ENCODE measurements at places on chromosomes 12 and 14.

GRCh38 chr12:121373755-121374154, 21.5 kb upstream of the ANAPC5 start:
- DNase-seq, result no peak

DNA sequence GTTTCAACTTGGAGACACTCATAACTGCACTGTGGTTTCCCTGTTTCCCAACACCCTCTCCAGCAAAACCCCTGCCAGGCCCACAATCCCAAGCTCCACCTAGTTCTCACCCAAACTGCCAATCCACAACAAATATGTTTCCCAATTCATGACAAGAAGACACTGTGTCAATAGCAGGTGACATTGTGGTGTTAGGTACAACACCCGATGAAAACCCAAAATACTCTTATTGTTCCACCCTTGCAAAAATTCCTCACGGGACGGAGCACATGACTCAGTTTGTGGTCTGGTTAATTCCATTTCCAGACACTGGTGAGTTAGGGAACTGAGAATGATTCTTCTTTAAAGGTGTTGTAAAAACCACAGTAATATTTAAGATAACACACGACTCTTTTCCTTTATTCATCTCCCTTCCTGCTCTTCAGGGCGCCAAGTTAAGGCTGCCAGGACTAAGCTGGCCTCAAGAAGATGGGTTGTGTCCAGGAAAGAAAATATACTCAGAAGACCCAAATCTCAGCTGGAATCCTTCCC, 735.5 kb downstream of the MED13L start:
- no peak for DNase-seq

- DNase-seq, result no peak
Observed at GRCh38 chr12:54700849-54701248, 52.7 kb upstream of the DCD start.

DNA sequence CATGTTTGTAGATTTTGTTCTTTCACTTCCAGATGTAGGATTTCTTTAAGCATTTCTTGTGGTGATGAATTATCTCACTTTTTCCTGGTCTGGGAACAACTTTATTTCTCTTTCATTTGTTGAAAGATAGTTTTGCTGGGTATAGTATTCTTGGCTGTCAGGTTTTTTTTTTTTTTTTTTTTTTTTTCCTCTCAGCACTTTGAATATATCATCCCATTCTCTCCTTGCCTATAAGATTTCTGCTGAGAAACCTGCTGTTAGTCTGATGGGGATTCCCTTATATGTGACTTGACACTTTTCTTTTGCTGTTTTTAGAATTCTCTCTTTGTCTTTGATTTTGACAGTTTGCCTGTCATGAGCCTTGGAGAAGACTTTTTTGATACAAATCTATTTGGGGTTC, 30.5 kb downstream of the SMCO2 start:
- DNase-seq, result no peak

GRCh38 chr14:24701062-24701461, 67.1 kb upstream of the GZMB start:
- no peak for DNase-seq

- DNase-seq, result no peak
Observed at GRCh38 chr12:67356380-67356774, 87.2 kb downstream of the CAND1 start.

- no peak for DNase-seq
Observed at GRCh38 chr12:31008241-31008761, 65.4 kb upstream of the DDX11 start.

DNA sequence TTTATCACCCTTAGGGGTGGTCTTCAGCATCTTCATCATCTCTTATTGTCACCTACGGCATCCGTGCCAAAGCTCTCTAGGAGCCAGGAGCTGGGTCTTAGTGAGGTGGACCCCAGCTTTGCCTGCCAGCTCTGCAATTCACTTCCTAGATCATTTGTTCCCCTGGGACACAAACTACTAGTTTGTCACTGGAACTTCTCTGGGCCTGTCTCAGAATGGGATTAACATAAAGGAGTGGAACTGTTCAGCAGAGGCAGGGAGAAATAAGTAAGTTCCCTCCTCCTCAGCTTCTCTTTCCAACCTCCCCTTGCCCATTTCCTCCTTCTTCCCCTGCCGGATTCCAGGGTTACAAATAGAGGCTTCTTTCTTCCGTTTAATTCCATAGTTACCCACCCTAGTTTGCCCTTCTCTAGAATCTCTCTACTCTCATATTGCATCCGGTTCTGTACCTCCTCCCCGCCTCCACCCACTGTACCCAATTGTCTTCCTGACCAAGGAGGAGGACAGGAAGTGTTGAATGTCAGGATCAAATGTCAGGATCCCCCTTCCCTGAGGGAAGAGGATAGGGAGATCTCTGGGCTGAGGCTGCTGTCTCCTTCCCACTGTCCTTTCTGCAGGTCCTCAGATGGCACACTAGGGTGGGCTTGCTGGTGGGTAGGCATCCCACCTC, 25.0 kb downstream of the LARP4 start:
- DNase-seq, result no peak

DNA sequence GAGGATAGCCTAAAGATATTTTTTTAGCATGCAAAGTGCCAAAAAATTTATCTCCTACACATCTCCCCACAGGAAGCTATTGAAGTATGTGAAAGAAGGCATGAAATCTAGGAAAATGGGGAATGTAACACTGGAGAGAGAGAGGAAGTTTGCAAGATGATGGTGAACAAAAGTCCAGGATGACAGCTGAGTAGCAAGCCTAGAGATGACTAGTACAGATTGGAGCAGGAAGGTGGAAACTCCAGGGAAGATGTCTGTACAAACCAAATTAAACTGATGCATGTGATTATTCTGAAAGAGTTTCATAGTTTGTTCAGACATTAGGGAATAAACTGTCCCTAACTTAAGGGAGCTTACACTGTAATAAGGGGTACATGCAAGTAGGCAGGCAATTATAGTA, 99.3 kb downstream of the RAD51B start:
- no peak for DNase-seq

- DNase-seq, result no peak
Observed at GRCh38 chr12:65984227-65984479, 146.4 kb downstream of the LLPH start.

DNA sequence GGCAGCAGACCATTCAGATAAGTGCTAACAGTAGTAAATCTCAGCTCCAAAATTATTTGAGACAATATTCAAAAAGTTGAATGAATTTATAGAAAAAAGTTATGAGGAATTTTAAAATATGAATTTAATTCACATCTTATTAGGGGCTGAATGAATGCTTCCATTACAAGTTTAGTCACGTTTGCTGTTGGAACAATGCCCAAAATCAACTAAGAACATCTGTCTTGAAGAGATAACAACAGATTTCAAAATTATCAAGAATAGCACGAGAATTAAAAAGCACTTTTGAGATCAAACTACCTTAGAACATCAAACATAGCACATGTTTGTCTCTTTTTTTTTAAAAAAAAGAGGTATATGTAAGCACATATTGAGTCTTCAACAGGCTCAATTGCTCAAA, 115.4 kb upstream of the PPFIA2 start:
- DNase-seq, result no peak

- no peak for DNase-seq
Observed at GRCh38 chr12:97127061-97127460, 220.0 kb downstream of the NEDD1 start.

- DNase-seq, result no peak
Observed at GRCh38 chr14:61380984-61381383, 59.6 kb downstream of the PRKCH start.

GRCh38 chr14:24262821-24263733, at the start of gene TGM1:
TSS of gene TGM1 (minus strand) at chr14:24263177. CDS start at chr14:24262352, 825 bp downstream.
- DNase-seq, result no peak

DNA sequence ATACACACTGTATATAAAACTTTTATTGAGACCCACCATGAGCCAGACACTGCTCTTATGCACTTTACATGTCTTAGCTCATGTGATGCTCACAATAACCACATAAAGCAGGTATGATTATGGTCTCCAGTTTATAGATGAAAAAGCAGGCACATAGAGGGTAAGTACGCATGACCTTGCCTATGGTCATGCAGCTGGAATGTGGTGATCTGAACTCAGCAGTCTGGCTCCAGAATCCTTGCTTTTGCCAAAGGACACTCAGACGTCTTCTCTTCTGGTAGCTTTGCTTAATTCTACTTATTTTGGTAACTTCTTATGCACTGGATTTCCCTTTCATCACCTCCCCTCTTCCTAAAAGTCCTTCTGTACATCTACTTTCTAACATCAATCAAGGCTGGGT, 103.3 kb upstream of the CRY1 start:
- no peak for DNase-seq

DNA sequence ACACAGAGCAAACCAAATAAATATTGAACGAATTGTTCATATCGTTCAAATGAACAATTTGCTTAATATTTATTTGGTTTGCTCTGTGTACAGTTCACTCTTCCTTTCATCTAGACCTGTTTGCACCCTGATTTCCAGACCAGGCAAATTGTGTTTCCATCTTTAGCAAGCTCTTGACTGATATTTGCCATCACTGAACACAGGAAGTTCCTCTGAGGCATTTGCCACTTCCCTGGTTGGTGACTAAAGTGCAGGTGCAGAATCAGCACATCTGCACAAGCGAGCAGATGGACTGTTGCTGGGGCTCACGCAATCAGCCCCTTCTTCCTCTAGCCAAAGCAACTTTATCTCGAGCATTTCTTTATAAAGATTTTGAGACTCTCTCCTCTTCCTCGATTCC, 112.9 kb downstream of the DAAM1 start:
- DNase-seq, result peak; percentile 3

GRCh38 chr14:51638071-51638944, 13.4 kb upstream of the FRMD6 start:
- DNase-seq, result no peak

GRCh38 chr12:115051378-115051777, 367.4 kb upstream of the TBX3 start:
- no peak for DNase-seq

DNA sequence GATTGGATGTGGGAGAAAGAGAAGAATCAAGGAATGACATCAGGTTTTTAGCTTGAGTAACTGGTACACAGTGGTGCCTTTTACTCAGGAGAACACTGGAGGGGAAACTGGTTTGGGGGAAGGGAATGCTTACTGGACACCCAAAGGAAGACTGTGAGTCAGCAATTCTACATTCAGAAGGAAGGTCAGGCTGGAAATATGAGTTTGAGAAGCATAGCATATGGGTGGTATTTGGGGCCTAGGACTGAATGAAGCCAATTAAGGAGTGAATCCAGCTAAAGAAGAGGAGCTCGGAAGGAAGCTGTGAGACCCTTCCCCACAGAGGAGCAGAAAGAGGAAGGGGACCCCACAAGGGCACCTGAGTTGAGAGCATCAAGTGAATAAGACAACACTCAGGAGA, 35.4 kb downstream of the DMAC2L start:
- no peak for DNase-seq

- no peak for DNase-seq
Observed at GRCh38 chr14:95151561-95151960, 5.8 kb downstream of the DICER1 start.

- no peak for DNase-seq
Observed at GRCh38 chr14:64761441-64762043, 57.3 kb downstream of the PLEKHG3 start.

DNA sequence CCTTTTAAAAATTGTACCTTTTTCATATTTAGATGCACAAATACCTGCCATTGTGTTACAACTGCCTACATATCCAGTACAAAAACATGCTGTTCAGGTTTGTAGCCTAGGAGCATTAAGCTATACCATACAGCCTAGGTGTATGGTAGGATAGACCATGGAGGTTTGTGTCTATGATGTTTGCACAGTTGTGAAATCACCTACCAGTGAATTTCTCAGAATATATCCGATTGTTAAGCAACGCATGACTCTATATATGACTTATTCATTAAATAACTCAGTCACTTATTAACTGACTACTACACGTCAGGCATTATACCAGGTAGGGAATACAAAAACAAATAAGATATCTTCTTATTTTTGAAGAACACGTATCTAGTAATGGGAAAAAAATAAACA, 26.2 kb upstream of the ETNK1 start:
- DNase-seq, result no peak

DNA sequence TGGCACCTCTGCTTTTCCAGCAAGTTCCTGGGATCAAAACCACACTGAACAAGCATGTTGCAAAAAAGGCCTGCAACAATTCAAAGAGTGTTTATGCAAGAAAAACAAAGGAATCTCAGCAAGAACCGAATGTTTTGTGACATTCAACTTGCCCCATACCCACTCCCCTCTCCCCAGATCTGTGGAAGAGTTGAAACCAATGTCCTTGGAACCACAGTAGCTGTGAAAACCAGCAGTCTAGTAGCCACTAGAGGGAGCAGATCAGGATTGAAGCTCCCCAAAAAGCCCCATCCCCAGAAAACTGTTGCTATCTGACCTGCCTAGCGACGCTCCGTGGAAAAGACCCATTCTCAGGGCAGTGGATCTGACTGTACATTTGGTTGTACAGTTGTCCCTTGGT, 27.1 kb downstream of the PRKAB1 start:
- no peak for DNase-seq

- DNase-seq, result no peak
Observed at GRCh38 chr12:48878548-48878947, 12.9 kb upstream of the RND1 start.

- DNase-seq, result peak; percentile 91
Observed at GRCh38 chr14:103847451-103848174, at the start of gene PPP1R13B. TSS of gene PPP1R13B (minus strand) at chr14:103847575. CDS start at chr14:103847307, 268 bp downstream.

DNA sequence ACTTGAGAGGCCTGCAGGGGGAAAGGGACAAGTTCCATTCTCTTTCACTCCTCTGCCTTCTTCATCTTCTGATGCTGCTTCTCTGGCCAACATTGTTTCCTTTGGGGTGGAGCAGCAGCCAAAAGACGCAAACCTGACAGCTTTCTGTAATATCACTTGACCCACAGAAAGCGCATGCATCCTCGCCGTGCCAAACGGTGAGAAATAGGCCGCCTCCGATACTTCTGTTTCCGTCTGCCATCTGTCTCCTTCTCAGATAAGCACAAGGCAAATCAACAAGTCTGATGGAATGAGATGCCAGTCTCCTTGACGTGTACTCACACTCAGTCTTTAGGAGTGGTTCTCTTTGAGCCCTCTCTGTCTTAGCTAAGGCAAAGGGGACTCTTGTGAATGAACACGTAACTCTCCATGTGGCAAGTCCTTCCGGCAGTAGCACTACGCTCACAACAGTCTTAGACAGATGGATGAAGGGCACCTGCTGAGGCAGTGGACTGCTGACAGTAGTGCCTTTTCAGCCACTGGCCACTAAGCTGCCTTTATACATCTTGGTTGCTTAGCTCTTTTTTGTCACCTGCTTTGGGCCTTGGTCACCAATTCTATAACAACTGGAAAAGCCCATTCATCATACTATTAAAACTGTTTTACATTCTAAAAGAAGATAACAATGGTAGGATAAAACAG, 214.1 kb downstream of the FBXL14 start:
- no peak for DNase-seq

GRCh38 chr12:10363914-10364814, 25.7 kb downstream of the KLRK1 start:
- peak; percentile 20 for DNase-seq
